ENCODE measurements at places on chromosomes 7 and 10.

GRCh38 chr10:47081264-47081663 lies 170.0 kb downstream of the PTPN20 start:
- no peak overlapping the region for H3K4me3 ChIP-seq
- peaks cover 12% of the 10 kb centered on the region for H3K4me1 ChIP-seq
- no peaks in the 10 kb centered on the region for H3K27me3 ChIP-seq
- no peak overlapping the region for H3K27ac ChIP-seq

GRCh38 chr10:118754229-118754555 lies 578 bp downstream of the CACUL1 start:
- H3K27me3 ChIP-seq = no peaks in the 10 kb centered on the region
- peak; percentile 59 for DNase-seq
- peak overlapping the region; percentile 95 for H3K27ac ChIP-seq

DNA sequence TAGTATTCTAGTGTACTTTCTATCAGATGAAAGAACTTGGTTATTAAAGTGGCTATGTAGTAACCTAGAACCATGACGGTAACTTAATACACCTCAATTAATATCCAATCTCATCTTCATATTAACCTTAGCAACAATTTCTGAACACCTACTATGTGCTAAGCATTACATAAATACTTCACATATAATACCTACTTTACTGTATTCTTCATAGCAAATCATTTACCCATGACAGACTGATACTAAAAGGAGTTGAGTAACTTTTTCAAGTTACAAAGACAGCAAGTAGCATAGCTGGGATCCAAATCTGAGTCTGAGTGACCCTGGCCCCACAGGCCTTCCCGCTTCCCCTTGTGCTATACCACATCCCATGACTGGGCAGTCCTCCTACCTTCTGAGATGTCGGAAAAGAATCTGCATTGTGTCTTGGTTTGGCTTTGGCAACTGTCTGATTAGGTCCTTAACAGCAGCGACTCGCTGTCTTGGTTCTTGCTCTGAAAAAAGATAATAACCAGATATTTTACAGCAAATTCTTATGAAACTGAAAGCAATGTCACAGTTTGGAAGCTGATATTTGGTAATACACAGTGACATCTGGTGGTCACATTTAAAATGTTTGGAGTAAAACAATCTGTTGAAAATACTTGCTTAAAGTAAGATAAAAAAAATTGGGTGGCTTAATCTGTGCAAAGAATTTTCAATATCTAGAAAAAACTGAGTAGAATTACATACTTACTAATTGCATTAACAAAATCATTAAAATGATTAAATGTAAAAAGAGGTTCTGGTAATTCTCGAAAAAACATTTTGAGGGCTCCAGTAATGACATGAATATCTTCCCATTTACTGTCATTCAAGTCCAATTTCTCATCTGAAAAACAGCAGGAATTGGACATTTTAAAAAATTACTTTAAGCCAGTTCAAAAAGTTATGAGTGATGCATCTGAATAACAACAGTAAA lies 120.1 kb downstream of the ARHGAP12 start:
- no peak overlapping the region for H3K4me3 ChIP-seq
- H3K27ac ChIP-seq = peak overlapping the region; percentile 53
- H3K4me1 ChIP-seq = peaks cover 5% of the 10 kb centered on the region
- peak; percentile 15 for DNase-seq
- no peaks in the 10 kb centered on the region for H3K27me3 ChIP-seq
- peaks cover 12% of the 10 kb centered on the region for H3K36me3 ChIP-seq

DNA sequence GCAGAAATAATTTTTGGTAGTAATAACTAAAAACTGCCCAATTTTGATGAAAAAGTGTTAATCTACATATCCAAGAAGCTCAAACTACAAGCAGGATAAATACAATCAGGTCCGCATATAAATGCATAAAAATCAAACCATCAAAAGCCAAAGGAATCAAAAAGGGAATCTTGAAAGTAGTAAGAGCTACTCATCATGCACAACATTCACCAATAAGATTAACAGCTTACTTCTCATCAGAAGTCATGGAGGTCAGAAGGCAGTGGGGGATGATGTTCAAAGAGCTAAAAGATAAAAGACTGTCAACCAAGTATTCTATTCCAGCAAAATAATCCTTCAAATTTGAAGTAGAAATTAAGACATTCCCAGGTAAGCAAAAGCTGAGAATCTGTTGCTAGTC lies 76.4 kb downstream of the CRPPA start:
- no peak for DNase-seq
- H3K4me3 ChIP-seq = no peak overlapping the region
- H3K27ac ChIP-seq = no peak overlapping the region
- H3K27me3 ChIP-seq = no peaks in the 10 kb centered on the region

DNA sequence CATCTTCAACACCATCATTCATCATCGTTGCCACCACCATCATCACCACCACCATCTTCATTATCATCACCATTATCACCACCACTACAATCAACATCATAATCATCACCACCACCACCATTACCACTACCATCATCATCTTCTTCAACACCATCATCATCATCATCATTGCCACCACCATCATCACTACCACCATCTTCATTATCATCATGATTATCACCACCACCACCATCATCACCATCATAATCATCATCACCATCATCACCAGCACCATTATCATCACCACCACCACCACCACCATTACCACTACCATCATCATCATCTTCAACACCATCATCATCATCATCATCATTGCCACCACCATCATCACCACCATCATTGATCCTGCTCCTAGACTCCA lies 112.7 kb downstream of the OAT start:
- H3K27me3 ChIP-seq = no peaks in the 10 kb centered on the region
- H3K4me1 ChIP-seq = no peaks in the 10 kb centered on the region
- no peak for DNase-seq

DNA sequence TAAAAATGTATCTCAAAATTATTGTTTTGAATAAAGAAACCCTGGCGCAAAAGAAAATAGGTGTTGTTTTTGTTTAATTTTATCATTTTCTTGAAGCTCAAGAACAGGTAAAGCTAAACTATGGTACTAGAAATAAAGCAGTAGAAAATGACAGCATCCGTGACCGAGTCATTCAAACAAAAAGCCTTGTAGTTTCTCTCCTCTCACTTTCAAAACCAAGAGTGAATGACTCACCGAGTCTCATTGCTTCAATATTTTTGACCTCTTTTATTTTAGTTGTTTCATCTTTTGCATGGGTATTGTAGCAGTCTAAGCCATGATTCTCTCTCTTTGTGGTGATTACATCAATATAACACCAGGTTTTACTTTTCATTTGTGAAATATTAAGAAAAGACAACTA lies 396.5 kb downstream of the POM121L12 start:
- H3K27ac ChIP-seq = no peak overlapping the region
- H3K4me3 ChIP-seq = no peak overlapping the region
- no peaks in the 10 kb centered on the region for H3K4me1 ChIP-seq
- no peak for DNase-seq
- no peaks in the 10 kb centered on the region for H3K27me3 ChIP-seq
- no peaks in the 10 kb centered on the region for H3K36me3 ChIP-seq

GRCh38 chr10:132504501-132505272 lies 32.9 kb upstream of the INPP5A start:
- no peaks in the 10 kb centered on the region for H3K36me3 ChIP-seq
- no peak overlapping the region for H3K27ac ChIP-seq
- no peak overlapping the region for H3K4me3 ChIP-seq
- peaks cover 9% of the 10 kb centered on the region for H3K27me3 ChIP-seq

DNA sequence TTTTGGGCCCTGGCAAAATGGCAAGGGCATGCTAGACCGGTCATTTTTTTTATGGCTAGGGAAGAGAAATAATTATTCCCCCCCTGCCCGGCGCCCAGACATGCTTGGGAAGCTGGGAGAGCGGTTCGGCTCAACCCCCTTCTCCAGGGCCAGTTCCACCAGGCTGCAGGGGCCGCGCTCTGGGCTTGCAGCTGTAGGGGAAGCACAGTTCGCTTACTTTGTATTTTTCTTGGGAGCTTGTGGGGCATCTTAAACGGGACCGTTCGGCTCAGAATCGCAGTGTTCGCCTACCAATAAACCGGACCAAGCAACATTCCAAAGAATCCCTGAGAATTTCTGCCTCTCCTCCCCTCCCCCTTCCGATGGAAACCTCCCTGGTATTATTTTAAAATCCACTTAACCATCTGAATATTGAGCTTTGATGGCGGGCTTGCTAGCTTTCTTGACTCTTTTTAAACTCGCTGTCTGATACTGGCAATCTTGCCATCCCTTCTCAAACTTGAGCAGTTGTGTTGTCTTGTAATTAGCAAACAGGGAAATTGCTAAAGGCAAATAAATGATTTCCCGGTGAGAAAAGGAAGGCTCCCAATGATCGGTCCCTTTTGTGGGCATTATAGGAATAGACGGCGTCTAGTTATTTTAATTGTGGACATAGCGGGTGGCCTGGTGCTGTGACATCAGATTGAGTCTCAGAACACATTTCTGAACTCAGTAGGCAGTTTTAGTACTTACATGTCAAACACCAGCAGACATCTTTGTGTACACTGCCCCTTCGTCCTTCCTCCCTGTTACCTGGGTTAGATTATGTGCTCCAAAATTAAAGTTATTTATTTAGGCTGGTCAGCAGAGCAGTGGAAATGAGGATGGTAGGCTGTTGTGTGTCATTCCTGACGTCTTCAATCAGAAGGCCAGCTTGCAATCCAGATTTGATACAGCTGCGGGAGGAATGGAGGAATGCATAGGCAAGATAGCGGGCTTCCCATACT lies 3.4 kb downstream of the TCF7L2 start:
- H3K27me3 ChIP-seq = no peaks in the 10 kb centered on the region
- peaks cover 21% of the 10 kb centered on the region for H3K36me3 ChIP-seq
- no peak overlapping the region for H3K27ac ChIP-seq
- peaks cover 48% of the 10 kb centered on the region for H3K4me1 ChIP-seq

GRCh38 chr10:119644205-119644814 lies 6.9 kb upstream of the BAG3 start:
- no peaks in the 10 kb centered on the region for H3K36me3 ChIP-seq
- H3K4me1 ChIP-seq = no peaks in the 10 kb centered on the region
- no peak overlapping the region for H3K4me3 ChIP-seq
- H3K27me3 ChIP-seq = peaks cover 5% of the 10 kb centered on the region
- H3K27ac ChIP-seq = no peak overlapping the region
- no peak for DNase-seq

DNA sequence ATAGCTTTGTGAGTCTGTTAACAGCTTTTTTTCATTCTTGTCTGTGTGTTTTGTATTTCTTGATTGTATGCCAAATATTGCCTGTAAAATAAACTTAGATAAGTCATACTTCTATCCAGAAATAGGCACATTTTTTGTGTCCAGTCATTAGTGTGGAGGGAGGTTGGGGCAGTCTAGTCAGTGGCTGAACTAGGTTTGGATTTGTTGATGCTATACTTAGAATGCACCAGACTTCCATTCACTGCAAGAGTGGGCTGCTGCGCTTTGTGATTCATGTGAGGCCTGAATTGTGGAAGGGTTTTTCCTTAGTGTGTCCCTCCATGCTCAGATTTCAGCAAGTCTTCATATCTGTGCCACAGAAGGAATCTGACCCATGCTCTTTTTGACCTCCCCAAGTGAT lies 50.0 kb downstream of the TRUB1 start:
- H3K4me3 ChIP-seq = no peak overlapping the region
- no peak overlapping the region for H3K27ac ChIP-seq
- peaks cover 18% of the 10 kb centered on the region for H3K36me3 ChIP-seq
- no peaks in the 10 kb centered on the region for H3K27me3 ChIP-seq
- no peak for DNase-seq

DNA sequence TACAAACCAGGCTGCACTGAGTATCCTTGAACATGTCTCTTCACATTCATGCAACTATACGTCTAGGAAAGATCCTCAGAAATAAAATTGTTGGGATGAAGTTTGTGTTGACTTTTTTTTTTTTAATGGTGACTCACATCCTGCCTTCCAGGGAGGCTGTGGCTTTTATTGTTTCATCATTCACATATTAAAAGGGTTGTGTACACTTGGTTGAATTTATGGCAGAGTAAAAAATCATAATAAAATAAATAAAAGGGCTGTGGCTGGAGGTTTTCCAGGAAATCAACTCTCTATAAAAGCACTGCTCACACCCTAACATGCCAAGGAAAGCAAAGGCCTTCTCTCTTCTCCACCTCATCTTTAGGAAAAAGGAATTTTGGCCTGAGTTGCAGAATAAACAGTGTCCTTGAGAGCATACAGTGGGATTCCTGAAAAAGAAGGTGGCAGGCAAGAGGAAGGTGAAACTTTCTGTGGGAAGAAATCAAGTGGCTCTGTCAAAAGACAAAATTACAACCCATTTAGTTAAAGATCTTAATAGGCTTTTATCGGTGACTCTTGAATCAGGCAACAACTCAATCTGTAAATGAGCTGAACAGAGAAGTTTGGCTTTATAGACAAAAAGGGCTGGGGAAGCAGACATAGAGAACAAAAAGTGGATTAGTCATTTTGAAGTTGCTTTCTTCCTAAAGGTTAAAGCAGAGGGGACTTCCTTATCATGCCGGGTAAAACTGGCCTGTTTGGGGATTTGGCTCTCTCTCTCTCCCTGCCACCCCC lies 41.6 kb upstream of the FHIP2A start:
- H3K4me3 ChIP-seq = no peak overlapping the region
- no peak overlapping the region for H3K27ac ChIP-seq
- DNase-seq = no peak
